ENCODE measurements at places on chromosomes 2 and 18.

GRCh38 chr18:8431036-8431435 is 178.2 kb upstream of the RAB12 start:
- no peak for DNase-seq

- no peak for DNase-seq
Measured at GRCh38 chr18:25075783-25076182, 276.2 kb downstream of the ZNF521 start.

GRCh38 chr2:60719331-60719730 is 36.7 kb upstream of the PAPOLG start:
- no peak for DNase-seq

- no peak for DNase-seq
Measured at GRCh38 chr2:28276807-28277206, 115.9 kb upstream of the FOSL2 start.

DNA sequence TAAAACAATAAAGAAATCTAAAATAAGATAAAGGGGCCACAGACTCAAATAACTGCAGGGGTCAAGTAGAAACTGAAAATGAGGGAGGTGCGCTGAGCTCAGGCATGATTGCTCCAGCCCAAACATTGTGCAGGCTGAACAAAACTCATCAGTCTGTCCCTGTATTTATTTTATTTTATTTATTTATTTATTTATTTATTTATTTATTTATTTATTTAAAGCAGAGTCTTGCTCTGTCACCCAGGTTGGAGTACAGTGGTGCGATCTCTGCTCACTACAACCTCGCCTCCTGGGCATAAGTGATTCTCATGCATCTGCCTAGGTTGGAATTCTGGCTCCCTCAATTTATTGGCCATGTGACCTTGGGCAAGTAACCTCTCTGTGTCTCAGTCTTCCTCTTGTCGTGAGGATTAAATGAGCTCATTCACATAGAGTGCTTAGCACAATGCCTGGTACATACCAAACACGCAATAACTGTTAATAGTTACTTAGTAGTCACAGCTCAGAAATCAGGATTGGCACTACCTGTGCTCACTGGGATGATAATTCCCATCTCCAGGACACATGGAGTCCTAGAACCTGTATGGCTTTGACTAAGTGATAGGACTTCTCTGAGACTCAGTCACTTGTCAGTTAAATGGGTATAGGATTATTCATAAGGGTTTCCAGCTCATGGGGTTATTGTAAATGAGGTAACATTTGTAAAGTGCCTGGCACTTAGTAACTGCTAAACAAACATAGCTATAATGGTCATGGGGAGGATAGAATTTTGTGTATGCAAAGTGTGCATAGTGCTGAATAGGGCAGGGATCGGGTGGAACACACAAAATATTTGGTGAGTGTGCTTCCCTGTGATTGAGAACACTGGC is 6.0 kb downstream of the SPEG start:
- DNase-seq = no peak

GRCh38 chr2:105570757-105571156 is 171.9 kb upstream of the FHL2 start:
- no peak for DNase-seq

DNA sequence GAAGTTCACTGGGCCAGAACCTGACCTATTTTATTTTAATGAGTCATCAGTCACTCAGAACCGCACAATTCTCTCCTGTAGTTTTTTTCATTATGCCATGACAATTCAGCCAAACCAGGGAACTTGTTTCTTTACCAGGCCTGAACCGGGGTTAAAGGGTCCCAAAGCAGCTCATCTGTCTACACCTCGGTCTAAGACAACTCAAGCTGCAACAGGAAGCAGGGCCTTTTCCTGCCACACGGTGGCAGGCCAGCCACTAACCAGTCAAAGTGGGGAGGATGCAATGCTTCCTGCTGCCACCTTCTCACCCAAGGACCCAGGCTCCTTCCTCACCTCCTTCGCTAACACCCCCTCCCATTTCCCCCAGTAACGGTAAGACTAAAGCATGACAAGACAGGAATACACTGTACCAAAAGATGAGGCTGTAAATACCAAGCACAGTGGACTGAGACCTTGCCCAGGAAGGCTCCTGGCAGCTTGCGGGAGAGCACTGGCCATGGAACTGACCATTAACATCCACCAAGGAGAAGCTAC is 56.7 kb upstream of the ACKR3 start:
- no peak for DNase-seq

- DNase-seq = peak; percentile 30
Measured at GRCh38 chr18:55778788-55779690, 191.0 kb upstream of the TCF4 start.

GRCh38 chr2:2950403-2950952 is 427.1 kb downstream of the EIPR1 start:
- no peak for DNase-seq

GRCh38 chr18:33914399-33914798 is 310.3 kb downstream of the NOL4 start:
- no peak for DNase-seq

GRCh38 chr2:9678544-9678943 is 47.7 kb upstream of the YWHAQ start:
- no peak for DNase-seq

DNA sequence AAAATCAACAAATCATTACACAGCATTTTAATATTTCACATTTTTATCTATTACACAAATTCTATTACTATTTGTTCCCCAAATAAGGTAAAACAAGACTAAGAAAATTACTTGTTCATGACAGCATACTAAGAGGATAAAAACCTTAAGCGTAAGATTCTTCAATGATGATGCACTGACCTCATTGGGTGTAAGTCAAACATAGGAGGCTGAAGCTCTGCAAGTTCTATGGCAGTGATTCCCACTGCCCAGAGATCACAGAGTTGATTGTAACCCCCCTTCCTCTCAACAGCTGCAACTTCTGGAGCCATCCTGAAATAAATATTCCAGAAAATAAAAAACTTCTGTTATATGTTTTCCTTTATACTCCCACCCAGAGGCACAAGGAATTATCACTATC is 82.2 kb upstream of the CDKL4 start:
- no peak for DNase-seq

DNA sequence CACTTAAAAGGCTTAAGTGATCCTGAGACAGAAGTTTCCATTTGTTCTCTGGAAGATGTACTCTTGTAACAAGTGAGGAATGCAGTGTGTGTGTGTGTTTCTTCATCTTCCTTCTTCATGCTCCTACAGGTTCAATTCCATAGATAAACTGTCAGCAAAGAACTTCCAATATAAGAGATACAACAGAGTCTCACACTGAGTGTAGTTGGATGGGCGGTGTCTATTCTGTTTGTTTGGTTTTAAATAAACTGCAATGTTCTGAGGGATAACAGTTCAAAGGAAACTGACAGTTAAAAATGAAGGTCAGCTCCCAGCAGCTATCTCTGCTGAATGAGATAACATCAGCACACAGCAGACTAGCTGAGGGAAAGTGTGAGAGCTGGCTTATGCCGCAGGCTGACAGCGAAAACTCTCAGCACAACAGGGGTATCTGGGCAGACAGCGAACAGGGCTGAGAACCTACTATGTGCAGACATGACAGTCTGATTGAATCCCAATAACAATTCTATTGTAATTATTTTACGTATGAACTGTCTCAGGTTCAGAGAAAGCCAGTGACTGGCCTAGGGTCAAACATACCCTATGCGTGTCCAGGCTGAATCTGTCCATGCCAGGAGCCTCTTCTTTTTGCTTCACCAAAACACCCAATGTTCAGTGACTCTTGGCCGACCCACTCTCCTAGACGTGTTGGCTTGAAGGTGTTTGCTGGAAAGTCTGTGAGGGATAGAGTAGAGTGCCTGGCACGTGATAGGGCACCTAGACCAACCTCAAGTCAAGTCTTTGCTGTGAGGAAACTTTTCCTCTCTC is 201.9 kb upstream of the TRIB2 start:
- no peak for DNase-seq

GRCh38 chr2:169877398-169877797 is 50.1 kb downstream of the UBR3 start:
- no peak for DNase-seq

DNA sequence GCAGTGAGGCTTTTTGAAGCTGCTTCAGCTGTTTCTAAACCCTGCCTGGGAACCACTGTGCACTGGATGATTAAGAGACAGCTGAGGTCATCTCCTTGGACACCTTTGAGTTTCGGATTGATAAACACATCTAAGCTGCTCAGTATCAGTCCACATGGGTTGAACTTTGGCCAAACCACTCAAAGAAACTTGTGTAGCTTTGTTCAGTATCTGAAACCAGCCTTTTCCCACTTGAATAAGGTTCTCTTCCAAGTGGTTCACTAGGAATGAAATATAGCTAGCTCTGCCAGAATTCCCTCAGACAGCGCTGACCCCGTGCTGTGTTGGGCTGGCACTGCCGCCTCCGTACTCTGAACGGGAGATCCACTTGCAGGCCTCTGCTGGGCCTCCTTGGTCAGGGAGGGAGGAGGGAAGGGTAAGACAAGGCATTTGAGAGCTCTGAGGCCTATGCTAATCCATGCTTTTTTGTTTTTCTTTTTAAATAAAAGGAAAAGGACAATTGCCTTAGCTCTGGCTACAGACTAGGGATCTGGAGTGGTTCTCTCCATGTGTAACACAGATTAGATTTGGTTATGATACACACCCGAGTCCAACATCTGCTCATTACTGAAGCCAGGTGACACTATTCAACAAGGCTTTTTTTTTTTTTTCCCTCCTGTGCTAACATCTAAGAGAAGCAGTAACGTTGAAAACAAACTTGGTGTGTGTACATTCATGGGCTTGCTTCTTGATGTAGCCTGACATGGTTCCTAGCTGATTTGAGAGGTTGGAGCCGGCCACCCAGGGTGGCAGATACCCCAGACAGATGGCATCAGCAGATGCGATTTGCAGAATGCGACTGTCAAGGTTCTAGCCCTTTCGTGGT is 67.7 kb downstream of the NCK2 start:
- no peak for DNase-seq

GRCh38 chr2:85251070-85251616 is 76.6 kb downstream of the TGOLN2 start:
- DNase-seq = no peak
